ENCODE measurements at places on chromosomes 2 and 18.

DNA sequence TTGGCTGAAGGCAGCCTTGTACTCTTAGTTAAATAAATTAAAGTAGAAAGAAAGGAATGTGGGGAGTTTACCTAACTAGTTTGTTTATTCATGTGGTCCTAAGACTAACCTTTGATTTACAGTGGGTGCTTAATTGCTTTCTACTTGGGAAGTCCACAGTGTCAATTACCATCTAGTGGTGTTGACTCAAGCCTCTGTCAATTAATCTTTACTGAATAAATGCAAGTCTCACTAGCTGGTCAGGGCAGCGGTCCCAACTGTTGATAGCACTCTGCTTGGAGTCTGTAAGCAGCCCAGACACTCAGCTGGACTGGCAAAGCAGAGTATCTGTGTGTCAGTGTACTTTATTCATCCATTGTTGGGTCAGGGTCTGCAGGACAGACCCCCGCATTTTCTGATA, 15.8 kb downstream of the ZNF514 start:
- no peak for DNase-seq

- DNase-seq, result no peak
Measured at GRCh38 chr2:68303033-68303901, 16.5 kb downstream of the CNRIP1 start.

DNA sequence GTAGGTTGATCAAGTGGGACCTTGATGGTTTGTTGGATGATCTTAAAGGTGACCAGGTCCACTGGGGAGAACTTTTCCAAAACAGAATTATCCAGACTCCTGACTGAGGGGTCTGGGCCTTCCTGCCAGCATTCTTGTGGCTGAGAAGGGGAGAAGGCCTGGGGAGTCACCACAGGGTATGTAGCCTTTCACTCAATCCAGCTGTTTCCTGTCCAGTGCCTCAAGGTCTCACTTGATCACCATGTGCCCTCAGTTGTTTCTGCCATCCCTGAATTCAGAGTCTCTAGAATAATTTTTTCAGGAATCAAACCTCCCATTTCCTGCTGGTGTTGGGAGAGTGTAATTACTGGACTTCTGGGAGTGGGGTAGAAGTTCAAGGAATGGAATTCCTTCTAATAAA, 54.4 kb upstream of the TANC1 start:
- no peak for DNase-seq

DNA sequence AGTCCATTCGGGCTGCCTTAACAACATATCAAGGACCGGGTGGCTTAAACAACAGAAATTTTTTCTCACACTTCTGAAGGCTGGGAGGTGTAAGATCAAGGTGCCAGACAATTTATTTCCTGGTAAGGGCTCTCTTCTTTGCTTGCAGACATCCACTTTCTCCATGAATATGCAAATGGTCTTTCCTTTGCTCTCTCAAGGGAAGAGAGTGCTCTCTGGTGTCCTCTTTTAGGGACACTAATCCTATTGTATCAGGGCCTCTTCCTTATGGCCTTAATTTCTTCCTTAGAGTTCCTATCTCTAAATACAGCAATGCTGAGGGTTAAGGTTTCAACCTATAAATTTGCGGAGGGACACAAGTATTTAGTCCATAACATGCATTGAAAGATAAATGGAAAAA, 770.8 kb downstream of the DSC3 start:
- no peak for DNase-seq

- DNase-seq, result no peak
Measured at GRCh38 chr2:44362207-44363015, 664 bp downstream of the CAMKMT start.

- DNase-seq, result no peak
Measured at GRCh38 chr2:110853516-110853915, 121.1 kb downstream of the ACOXL start.
